ENCODE measurements at places on chromosomes 5 and 9.
A peak's percentile ranks its signal among the peaks of the same experiment; 100 is the strongest.

GRCh38 chr9:124706685-124707084, 64.4 kb downstream of the NR6A1 start:
- no peak for DNase-seq

GRCh38 chr5:179315356-179315890, 29.8 kb downstream of the ADAMTS2 start:
- DNase-seq = no peak

GRCh38 chr9:111851553-111851952, 45.1 kb upstream of the UGCG start:
- DNase-seq = no peak

DNA sequence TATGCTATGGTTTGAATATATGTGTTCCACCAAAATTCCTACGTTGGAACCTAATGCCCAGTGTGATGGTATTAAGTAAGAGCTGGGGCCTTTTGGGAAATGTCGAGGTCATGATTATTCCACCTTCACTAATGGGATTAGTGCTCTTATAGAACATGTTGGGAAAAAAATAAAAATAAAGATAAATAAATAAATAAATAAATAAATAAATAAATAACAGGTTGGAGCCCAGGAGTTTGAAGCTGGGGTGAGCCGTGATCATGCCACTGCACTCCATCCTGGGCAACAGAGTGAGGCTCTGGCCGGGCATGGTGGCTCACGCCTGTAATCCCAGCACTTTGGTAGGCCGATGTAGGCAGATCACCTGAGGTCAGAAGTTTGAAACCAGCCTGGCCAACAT, 22.5 kb downstream of the BASP1 start:
- DNase-seq = no peak

DNA sequence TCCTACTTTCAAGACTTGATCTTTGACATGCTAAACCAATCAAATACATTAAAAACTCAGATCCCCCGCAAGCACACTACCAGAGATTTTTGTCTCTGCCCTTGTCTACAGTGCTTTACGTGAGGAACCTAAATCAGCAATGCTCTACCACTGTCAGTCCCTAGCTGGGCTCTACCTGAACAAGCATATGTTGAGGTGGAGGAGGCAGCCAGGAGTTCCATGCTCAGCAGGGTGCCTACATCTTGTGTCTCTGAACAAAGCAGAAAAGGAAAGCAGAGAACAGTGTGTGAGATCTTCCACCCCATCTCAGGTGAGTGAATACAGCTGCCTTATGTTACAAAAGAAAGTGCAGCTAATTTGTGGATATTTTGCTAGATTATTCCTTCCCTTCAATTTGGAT, 255.0 kb downstream of the NDUFS4 start:
- no peak for DNase-seq

GRCh38 chr5:135254183-135254582, 144.8 kb downstream of the MACROH2A1 start:
- no peak for DNase-seq

- peak; percentile 27 for DNase-seq
These were observed 28.4 kb downstream of the TIMD4 start for GRCh38 chr5:156934450-156935211.

GRCh38 chr9:6922680-6923079, 164.9 kb downstream of the KDM4C start:
- no peak for DNase-seq

GRCh38 chr5:36180556-36181350, 28.8 kb downstream of the SKP2 start:
- DNase-seq = no peak

GRCh38 chr9:37421914-37422288, 595 bp upstream of the GRHPR start:
- no peak for DNase-seq

GRCh38 chr9:15220658-15221318, 86.2 kb downstream of the TTC39B start:
- DNase-seq = no peak

DNA sequence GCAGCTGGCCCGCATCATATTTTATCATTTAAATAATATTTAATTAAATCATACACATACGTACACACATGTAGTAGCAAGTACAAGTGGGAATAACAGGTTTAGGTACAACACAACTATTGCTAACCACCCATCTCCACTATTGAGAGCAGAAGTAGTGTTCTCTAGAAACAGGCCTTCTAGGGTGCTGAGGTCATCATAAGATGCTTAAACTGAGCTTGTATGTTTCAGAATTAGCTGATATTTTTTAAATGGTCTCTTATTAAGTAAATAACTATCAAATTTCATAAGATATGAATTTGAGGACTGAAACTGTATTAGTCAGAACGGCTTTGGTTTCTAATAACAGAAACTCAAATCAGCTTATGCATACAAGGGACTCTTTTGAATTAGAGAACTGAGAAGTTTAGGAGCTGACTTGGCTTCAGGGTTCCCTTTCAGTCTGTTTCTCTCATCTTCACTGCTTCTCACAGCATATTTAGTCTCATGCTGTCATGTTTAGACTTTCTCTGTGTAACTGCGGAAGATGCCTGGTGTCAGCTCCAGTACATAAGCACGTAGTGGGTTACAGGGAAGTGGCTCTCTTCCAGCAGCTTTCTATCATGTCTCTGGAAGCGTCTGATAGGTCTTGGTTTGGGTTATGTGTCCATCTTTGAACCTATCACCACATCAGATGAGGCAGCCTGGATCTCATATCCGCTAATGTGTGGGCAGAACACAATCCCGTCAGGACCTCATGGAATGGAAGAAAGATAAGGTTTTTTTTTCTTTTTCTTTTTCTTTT, 25.0 kb upstream of the OCLN start:
- DNase-seq = no peak

GRCh38 chr5:137613554-137614265, 114.6 kb upstream of the SPOCK1 start:
- DNase-seq = no peak

GRCh38 chr5:168807287-168807686, 228.1 kb upstream of the PANK3 start:
- no peak for DNase-seq

DNA sequence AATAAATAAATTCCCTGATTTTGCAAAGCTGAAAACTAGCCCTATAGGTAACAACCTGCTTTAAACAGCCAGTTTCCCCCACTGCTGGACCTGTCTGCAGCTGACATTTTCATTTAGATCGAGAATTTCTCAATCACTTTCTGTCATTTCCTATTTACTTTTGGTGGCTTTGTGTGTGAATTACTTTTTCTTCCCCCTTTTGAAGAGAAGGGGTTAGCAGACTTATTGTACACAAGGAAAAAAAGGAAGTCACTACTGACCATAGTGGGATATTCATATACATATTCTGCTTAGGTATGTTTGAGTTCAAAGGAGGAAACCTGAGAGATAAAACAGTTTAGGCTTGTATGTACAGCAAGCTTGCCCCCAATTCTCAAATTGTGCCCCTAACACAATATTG, 27.0 kb upstream of the IFNB1 start:
- no peak for DNase-seq

DNA sequence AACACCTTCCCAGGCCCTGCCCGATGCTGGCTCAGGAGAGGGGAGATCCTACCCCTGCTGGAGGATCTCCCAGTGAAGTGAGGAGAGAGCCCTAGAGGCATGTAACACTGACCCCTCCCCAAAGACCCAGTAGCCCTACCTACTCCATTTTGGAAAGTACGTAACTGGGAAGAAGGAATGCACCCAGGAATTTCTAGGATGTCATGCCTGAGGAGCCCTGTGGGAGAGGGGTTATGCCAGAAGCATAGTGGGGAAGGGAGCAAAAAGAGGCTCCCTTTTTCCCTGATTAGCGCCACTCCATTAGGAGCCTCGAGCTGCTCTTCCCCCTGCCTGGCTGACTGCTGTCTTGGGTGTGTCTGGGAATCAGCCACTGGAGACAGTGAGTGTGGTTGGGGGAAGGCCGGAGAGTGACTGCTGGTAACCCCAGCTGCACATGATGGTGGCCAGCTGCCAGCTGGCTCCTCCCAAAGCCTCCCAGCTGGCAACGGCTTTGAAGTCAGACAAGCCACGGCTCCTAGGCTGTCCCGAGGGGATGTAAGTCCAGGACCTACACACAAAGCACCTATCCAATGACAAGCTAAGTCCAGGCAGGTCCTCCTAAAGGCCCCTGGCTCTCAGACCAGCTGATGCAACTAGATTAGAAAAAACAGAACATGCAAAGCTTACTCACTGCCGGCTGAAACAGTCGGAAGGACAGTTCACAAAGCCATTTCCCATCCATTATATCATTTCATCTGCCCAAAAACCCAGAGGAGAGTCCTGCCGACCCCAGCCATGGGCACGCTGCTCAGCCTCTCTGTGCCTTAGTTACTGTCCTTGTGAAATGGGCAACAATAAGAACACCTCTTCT, 136.5 kb upstream of the ABCA1 start:
- no peak for DNase-seq

DNA sequence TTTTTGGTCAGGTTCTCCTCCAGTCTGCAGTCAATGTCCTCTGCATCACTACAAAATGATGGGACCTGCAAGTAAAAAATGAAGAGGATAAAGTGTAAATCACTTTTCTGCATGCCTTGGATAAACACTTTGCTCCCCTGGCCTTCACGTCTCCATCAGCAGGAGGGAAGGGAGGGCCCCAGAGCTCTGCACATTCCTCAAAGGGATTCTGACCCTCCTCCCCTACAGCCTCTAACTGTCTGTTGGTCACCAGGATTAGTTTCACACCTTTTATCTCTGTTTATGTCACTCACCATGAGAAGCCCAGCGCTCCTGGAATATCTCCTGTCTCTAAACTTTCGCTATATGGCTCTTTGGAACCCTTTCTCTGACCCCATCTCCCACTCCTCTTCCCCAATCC, 103.3 kb downstream of the SVEP1 start:
- no peak for DNase-seq

DNA sequence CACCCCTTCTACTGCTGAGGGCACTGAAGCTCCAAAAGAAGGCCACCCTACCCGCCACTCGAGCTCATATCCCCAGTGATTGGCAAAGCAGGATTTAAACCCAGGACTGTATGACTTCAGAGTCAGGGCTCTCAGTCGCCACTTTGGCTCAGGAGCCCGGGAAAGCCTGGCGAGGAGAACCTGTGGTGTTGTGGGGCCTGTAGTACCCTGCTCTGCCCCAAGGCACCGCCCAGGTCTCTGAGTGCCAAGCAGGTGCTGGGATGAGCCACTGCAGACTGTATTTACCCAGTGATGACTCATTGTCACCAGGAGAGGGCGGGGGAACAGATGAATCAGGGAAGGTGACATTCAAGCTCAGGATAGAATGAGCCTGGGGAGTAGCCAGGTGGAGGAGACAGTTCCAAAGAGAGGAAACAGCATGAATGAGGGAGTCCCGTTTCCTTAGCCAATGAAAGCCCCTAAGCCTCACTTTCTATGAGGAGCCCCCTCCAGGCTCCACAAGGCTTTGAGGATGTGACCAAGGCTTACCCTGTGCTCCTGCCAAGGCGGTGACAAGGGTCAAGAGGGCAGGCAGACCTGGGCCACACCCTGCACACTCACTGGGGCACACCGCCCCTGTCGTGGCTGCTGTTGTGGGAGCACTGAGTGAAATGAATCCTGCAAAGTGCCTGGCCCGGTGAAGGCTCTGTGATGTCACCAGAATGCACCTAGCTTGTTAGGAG, 17.8 kb upstream of the DPM2 start:
- DNase-seq = peak; percentile 81

- no peak for DNase-seq
These were observed 61.8 kb downstream of the PFDN1 start for GRCh38 chr5:140240987-140241706.

DNA sequence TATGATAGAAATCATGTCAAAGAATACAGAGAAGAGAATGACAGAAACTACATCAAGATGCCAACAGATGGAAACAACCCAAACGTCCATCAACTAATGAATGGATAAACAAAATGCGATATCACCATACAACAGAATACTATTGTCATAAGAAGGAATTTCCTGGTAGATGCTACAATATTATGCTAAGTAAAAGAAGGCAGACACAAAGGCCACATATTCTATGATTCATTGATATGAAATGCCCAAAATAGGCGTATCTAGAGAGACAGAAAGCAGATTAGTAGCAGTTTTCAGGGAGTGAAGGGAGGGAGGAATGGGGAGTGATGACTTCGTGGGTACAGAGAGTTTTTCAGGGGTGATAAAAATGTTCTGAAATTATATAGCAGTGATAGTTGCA, 58.3 kb upstream of the AKNA start:
- DNase-seq = no peak

DNA sequence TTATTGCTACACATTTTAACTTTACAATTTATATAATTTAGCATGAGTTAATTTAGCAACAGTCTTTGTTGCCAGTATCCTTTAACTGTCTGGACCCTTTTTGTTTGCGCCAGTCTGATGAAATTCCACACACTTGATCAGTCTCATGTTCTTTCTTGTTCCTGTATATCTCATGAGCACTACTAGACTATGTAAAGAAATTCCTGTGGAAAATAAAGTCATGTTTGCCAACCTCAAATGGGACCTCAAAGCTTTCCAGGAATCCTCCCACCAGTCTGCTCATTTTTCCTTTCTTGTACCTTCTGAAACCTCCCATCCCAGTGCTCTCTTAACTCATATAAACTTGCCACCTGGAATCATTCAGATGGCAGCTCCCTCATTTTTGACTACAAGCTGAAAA, 8.0 kb downstream of the DMXL1 start:
- DNase-seq = no peak
